ENCODE measurements at places on chromosomes 1 and 21.

GRCh38 chr1:24481101-24481500 is 21.5 kb upstream of the RCAN3 start:
- DNase-seq, result peak; percentile 71

DNA sequence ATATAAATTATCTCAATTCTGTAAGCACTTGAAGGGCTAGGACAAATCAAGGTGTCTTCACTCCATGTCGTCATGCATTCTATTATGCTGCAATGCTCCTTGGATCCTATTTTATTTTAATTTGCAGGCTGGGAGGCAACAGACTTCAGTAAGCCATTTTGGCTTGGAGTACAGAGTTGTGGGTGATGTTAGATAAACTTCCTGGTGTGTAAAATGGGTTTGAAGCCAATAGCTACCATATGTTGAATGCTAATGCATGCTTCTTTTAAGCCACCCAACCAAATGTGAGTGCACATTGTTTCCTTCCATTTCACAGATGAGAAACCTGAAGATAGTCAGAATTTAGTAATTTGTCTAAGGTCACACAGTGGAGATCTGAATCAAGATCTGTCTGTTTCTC is 482.8 kb downstream of the DISC1 start:
- no peak for DNase-seq

DNA sequence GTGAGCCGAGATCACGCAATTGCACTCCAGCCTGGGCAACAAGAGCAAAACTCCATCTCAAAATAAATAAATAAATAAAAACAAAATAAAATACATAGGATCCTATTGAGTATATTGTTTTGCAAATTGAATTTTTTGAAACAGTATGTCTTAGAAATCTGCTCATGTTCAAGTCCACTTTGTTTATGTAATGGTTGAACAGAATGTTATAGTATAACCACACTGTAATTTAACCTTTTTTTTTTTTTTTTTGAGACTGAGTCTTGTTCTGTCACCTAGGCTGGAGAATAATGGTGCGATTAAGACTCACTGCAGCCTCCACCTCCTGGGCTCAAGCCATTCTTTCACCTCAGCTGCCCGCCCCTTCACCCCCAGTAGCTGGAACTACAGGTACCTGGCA is 31.4 kb downstream of the PARK7 start:
- no peak for DNase-seq

DNA sequence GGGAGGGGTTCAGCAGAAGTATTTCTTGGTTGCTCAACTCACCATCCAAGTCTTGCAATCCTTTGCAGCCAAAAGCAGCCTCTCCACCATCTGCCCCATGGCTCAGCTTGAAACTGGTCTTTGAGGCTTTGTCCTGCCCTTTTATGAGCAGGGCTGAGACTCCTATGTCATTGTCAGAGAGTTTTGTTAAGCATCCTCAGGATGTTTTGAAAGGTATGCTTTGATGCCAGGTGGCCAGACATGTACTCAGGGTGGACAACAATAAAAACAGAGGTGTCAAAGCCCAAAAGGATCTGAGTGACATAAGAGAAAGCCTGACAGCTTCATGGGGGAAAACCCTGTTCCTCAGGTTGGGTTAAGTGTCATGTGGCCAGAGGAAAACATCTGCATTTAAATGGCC is 310.5 kb downstream of the PRDM2 start:
- no peak for DNase-seq

DNA sequence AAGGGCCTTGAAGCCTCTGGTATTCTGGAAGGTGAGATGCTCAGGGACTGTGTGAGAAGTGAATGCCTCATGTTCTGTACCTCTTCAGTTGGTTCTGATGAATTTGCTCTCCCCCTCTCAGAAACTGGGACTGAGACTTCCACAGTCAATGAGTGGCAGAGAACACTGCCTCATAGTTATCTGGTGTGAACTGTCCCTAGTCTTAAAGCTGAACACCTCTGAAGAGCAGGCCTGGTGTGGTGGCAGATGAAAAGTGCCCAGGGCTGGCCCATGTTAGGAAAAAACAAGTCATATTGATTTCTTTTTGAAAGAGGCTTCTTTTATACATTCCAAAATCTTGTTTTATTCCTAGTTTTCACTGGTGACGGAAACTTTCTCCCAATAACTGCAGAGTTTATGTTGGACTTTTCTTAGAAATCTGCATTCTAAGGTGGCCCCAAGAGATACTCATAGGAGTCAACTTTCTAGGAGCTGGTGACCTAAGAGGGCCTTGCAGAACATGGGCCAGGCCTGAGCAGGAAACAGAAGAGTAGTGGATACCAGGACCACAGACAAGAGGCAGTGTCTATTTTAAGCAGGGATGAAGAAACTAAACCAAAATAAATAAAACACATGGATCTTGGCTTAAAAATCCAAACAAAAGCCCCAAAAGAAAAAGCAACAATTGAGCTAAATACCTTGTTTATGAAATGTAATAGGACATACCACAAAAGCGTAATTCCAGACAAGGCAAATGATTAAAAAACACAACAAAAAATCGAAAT is 19.5 kb downstream of the DUSP10 start:
- DNase-seq, result no peak

DNA sequence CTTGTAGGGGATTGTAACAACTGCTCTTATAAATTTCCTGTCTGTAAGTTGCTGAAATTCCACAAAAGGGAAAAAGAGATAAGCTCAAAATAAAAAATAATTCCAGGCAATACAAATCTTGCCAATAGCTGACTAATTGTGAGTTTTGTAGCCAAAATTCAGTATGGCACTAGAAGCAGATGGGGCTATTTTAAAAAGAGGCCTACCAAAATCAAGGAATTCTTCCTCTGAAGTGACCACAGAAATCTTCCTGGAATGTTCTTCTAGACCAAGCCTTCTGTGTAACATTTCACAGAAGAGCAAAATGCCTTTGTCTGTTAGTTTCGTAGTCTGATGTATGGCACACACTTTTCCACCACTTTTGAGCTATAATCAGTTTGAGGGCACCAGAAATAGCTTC is 127.6 kb downstream of the CYYR1 start:
- DNase-seq, result no peak

DNA sequence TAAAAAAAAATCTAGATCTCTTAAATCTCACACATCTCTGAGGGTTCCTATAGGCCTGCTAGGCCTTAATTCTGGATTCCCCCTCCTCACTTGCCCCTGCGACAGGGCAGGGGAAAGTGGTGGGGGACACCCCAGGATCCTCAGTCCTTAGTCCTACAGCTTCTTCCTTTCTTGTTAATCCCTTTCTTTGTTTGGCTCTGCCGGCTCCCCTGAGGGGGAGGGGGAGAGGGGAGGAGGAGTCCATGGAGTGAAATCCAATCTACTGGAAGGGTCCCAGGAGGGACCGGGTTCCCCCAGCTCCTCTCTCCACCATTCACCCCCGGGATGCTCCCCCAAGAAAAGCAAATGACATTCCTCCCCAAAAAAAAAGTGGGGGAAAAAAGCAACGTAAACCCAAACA is 8.5 kb downstream of the MEX3A start:
- no peak for DNase-seq

DNA sequence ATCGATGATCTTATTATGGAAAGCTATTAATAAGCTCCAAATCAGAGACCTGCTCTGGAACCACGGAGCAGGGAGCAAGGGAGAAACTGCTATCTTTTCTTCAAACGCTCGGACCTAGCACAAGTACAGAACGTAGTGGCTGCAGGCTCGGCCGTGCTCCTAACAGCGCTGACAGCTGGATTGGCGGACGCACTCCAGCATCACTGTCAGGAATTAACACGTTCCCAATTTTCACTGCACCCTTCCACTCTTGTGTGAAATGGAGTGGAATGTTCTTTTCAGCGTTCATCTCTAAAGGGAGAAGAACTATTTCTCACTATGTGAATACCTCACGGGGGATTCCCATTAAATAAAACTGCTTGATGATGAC is 106.9 kb downstream of the ZNF281 start:
- DNase-seq, result peak; percentile 45

- no peak for DNase-seq
These were observed 660.0 kb downstream of the PTPRU start for GRCh38 chr1:29896300-29896699.

DNA sequence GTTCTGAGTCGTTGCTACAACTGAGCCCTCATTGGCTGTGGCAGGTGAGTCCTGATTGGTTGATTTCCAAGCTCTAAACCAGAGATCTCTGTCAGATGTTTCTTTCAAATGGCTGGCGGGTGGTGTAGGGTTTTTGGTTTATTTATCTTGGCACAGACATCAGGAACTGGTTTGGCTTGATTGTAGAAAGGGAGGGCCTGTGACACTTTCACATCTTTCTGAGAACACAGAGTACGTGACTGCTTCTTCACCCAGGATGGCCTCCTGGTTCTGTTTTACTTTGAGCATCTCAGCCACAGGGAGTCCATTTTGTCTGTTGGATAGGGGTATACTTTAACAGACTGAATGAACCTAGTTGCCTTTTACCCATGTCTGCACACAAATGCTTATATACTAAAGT is 89.4 kb upstream of the GPR52 start:
- no peak for DNase-seq

DNA sequence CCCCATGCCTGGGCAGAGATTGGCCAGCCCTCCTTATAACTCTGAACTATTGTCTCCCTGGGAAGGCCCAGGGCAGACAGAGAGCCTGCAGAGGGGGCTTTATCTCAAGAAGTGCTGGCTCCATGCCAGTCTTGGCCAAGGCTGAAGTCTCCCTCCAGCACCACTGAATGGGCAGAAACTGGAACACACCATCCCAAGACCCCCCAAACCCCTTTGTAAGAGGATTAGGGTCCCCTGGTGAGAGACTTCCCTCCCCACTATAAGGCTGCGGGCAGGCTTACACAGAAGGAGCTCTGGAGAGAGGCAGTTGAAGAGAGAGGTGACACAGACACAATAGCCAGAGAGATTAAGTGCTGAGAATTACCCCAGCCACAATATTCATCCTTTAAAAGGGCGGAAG is 97.2 kb downstream of the NAV1 start:
- no peak for DNase-seq

DNA sequence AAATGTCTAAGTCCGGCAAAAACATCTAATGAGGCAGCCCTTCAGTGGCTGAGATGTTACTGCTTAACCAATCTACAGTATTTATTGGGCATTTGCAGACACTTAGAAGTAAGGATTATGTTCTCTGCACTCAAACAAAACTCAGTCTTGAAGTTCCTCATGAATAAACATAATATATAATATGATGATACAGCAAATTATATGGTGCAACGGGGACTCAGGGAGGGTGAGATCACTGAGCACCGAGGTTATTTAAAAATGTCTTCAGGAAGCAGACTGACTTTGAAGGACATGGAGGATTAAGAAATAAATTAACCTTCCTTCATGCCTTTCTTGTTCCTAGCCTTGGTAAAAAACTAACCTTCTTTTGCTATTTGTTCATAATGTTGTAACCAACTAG is 27.9 kb downstream of the WDR64 start:
- DNase-seq, result no peak

GRCh38 chr1:92934395-92935378 is 26.6 kb downstream of the DIPK1A start:
- DNase-seq, result no peak

DNA sequence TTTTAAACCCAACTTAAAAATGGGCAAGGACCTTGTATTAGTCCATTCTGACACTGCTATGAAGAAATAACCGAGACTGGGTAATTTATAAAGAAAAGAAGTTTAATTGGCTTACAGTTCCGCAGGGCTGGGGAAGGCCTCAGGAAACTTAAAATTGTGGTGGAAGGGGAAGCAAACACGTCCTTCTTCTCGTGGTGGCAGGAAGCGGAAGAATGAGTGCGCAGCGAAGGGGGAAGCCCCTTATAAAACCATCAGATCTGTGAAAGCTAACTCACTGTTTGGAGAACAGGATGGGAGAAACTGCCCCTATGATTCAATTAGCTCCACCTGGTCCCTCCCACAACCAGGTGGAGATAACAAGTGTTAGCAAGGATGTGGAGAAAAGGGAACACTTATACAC is 237.7 kb downstream of the SEC16B start:
- no peak for DNase-seq

GRCh38 chr1:96309783-96310182 is 411.8 kb upstream of the PTBP2 start:
- DNase-seq, result no peak

DNA sequence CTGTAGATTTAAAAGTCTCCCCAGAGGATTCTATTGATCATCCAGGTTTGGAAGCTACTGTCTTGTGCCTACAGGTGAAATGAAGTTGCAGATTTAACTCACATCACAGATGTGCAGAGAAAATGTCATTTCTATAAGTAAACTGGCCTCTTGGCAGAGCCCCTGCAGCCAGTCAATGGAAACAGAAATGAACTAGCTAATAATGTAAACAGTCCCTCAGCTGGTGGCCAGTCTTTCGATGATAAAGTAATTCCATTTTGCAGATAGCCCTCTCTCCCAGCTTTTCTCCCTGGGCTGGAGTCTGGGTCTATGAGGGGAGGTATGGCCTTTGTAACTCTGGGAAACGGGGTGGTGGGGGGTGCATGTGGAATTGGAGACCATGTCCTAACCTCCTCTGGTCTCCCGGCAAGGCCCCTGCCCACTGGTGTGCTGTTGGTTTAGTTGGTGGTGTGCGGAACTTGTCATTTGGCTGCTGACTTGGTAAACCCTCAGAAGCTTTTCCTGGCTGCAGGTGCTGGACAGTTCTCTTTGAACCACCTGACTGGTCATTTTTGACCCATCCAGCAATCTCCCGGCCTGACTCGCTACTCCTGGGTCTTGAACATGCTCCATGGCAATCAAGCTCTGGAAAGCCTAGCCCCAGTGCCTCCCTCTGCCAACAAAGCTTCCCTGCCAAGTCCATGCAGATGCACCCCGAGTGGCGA is 14.9 kb downstream of the TBX19 start:
- DNase-seq, result no peak

DNA sequence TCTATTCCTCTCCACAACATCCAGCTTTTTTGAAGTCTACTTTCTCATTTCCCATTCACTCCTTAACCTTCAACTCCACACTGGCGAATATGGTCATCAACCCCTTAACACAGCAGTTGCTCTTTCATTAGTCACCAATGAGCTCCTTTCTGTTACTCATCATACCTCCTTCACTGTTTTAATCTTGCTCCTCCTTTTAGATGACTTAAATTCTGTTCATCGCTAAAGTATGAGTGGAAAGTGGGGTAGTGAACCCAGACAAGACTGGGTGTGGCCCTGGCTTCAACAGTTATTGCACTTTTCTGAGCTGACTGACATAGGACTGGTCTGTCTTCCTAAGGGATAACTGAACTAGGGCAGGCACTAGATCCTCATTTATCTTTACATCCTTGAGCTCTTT is 51.3 kb downstream of the AKT3 start:
- no peak for DNase-seq

GRCh38 chr1:44810101-44810761 is 1.9 kb downstream of the BTBD19 start:
- DNase-seq, result peak; percentile 60

GRCh38 chr1:210235363-210236053 is 2.9 kb downstream of the SERTAD4 start:
- no peak for DNase-seq
